ELR (cell line): ENCODE measurements at places on chromosomes 1 and 21.

DNA sequence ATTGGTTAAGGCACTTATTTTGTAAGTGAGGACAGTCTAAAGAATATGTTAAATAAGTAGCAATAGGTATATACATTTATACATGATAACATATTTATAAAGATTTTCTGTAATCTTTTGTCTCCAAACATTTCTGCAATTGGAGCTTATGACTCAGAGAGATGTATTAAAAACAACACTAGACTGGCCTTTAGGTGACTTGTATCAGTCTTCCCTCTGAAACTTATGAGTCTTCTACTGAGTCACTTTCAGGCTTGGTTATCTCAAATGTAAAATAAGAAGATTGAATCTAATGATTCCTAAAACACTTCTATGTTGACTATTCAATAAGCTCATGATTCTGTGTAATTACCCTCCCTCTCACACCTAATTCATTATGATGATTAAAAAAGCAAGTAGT is 672.6 kb upstream of the NEGR1 start:
- DNase-seq: peak; percentile 30

DNA sequence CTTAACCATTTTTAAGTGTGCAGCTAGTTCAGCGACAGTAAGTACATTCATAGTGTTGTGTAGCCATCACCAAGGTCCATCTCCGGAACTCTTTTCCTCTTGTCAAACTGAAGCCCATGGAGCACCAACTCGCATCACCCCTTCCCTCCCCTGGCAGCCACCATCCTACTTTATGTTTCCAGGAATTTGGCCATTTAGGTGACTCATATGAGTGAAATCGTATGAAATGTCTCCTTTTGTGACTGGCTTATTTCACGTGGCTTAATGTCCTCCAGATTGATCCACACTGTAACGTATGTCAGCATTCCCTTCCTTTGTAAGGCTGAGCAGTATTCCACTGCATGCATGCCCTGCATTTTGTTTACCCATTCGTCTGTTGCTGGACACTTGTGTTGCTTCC is 2.5 kb downstream of the COL6A2 start:
- DNase-seq: peak; percentile 76

DNA sequence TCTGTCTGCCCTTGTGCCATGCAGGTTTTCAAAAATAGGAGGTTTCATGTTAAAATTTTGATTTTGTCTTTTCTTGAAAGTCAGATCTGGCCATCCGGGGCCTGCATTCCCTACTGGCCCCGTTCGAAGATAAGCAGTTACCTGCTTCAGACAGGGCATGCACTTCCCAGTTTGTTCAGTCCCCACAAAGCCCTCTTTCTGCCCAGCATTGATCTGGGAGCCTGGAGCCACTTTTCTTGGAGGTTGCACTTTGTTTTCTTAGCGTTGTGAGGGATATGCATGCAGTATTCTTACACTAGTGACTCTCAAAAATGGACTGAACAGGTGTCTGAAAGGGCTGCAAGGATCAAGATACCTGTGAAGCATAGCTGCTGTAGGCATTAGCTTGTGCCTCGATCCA is 11.5 kb downstream of the MOV10 start:
- DNase-seq: no peak

- DNase-seq: no peak
Measured at GRCh38 chr1:43947061-43947873, 517 bp downstream of the IPO13 start.

GRCh38 chr1:101217148-101217547 is 19.7 kb upstream of the S1PR1 start:
- DNase-seq: no peak

GRCh38 chr1:14390816-14391215 is 207.7 kb upstream of the KAZN start:
- DNase-seq: no peak

- DNase-seq: no peak
Measured at GRCh38 chr1:24103408-24103807, 8.5 kb downstream of the MYOM3 start.

DNA sequence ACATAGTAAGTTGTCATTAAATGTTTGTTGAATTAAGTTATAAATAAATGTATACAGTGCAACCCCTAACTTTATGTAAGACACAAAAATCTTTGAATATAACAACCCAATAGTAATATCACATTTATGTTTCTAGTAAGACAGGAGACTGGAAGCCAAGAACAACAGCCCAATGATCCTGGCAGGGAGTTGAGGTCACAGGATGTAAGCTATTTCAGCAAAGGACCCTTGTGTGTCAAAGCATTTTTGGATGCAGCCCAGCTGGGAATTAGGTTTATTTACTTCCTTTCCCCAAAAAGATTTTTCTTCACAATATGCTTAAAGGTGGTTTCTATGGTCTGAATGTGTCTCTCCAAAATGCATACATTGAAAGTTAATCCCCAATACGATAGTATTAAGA is 34.0 kb upstream of the ABCA4 start:
- DNase-seq: no peak

- no peak for DNase-seq
Measured at GRCh38 chr1:182617014-182617429, 12.8 kb upstream of the RGS16 start.

DNA sequence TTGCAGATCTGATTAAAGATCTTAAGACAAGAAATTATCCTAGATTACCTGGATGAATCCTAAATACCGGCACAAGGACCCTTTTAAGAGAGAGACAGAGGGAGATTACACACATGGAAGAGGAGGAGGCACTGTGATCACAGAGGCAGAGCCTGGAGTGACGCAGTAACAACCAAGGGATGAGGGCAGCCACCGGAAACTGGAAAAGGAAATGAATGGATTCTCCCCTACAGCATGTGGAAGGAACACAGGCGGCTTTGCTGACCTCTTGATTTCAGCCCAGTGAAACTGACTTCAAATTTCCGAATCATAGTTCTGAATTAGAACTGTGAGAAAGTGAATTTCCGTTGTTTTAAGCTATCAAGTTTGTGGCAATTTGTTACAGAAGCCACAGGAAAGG is 50.2 kb upstream of the IVNS1ABP start:
- no peak for DNase-seq

GRCh38 chr1:30705698-30706097 is 17.7 kb downstream of the MATN1 start:
- no peak for DNase-seq

DNA sequence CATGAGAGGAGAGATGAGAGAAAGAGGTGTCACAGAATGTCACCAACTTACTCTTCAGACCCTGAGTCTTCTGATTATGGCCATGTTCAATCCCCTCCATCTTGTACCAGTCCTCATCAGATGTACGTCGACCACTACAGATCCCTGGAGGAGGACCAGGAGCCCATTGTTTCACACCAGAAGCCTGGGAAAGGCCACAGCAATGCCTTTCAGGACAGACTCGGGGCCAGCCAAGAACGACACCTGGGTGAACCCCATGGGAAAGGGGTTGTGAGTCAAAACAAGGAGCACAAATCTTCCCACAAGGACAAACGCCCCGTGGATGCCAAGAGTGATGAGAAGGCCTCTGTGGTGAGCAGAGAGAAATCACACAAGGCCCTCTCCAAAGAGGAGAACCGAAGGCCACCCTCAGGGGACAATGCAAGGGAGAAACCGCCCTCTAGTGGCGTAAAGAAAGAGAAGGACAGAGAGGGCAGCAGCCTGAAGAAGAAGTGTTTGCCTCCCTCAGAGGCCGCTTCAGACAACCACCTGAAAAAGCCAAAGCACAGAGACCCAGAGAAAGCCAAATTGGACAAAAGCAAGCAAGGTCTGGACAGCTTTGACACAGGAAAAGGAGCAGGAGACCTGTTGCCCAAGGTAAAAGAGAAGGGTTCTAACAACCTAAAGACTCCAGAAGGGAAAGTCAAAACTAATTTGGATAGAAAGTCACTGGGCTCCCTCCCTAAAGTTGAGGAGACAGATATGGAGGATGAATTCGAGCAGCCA is 8.0 kb downstream of the ELOA start:
- DNase-seq: peak; percentile 69

GRCh38 chr1:226117330-226117729 is 54.8 kb downstream of the H3-3A start:
- DNase-seq: no peak

GRCh38 chr1:21873761-21874160 is 61.7 kb downstream of the LDLRAD2 start:
- DNase-seq: no peak

DNA sequence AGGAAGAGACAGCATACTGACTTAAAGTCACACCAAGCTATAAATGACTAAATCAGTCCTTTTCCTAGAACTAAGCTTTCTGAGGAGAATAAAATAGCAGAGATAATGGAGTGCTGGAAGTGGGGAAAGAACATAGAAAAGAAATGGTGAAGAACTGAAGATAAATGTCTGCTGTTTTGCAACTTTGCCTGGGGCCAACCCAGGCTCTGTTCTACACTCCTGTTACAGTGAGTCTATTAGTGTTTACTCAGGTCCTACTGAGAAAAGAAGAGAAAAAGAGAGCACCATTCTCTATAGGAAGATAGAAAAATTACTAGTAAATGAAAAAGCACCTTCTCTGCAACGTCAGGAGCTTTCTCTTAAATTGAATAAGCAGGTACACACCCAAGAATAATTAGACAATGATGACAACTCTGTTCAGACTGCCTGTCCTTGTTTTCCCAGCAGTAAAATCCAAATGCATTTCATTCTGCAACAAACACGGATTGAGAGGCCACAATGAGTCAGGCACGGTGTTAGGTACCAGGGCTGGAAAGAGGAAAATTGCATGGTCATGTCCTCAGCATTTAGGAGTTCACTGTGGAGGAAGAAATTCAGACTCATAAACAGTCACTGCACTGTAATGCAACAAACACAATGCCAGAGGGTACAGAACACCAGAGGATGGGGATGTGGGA is 139.4 kb upstream of the CAMK1G start:
- peak; percentile 25 for DNase-seq

- DNase-seq: peak; percentile 34
Measured at GRCh38 chr1:32062867-32063230, 9.9 kb upstream of the TMEM39B start.

DNA sequence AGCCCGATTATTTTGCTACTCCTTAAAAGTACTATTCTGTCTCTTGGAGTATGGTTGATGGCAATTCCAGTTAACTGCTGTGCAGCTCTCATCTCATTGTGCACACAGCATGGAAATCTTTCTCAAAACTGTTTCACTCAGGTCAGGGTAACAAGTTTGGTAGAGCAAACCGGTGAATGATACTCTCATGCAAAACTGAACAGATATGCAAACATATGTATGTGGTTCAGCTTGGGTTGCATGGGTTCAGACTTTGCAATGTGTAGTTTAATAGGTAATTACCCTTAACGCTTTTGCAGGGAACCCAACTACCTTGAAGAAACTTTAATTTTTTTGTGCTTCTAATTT is 2.2 kb downstream of the GADD45A start:
- DNase-seq: no peak

DNA sequence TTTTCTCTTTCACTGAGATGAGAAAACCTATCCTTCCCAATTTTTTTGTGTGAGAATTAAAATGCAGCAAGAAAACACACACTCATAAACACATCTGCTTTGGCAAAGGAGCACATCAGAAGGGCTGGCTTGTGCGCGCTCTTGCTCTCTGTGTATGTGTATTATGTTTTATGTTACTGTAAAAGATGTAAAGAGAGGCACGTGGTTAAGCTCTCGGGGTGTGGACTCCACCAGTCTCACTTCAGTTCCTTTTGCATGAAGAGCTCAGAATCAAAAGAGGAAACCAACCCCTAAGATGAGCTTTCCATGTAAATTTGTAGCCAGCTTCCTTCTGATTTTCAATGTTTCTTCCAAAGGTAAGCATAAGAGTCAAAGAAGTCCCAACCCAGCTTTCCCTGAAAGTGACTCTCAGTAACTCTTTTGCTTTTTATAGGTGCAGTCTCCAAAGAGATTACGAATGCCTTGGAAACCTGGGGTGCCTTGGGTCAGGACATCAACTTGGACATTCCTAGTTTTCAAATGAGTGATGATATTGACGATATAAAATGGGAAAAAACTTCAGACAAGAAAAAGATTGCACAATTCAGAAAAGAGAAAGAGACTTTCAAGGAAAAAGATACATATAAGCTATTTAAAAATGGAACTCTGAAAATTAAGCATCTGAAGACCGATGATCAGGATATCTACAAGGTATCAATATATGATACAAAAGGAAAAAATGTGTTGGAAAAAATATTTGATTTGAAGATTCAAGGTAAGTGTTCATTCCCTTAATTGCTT is at the start of gene CD2:
CD2 (plus strand) TSS at position 233 of the 780 bp plus-strand sequence; CDS start at position 296, 63 bp downstream.
- DNase-seq: no peak

GRCh38 chr1:8687538-8687937 is 129.9 kb downstream of the RERE start:
- DNase-seq: no peak

GRCh38 chr1:8871965-8872399 is 6.5 kb downstream of the ENO1 start:
- DNase-seq: peak; percentile 59

GRCh38 chr1:51724797-51725196 is 107.9 kb downstream of the OSBPL9 start:
- DNase-seq: no peak
